DMS 273 treated with DMSO at 0.1 percent for 48 hours (cell line): ENCODE measurements at places on chromosomes 1 and 21.

DNA sequence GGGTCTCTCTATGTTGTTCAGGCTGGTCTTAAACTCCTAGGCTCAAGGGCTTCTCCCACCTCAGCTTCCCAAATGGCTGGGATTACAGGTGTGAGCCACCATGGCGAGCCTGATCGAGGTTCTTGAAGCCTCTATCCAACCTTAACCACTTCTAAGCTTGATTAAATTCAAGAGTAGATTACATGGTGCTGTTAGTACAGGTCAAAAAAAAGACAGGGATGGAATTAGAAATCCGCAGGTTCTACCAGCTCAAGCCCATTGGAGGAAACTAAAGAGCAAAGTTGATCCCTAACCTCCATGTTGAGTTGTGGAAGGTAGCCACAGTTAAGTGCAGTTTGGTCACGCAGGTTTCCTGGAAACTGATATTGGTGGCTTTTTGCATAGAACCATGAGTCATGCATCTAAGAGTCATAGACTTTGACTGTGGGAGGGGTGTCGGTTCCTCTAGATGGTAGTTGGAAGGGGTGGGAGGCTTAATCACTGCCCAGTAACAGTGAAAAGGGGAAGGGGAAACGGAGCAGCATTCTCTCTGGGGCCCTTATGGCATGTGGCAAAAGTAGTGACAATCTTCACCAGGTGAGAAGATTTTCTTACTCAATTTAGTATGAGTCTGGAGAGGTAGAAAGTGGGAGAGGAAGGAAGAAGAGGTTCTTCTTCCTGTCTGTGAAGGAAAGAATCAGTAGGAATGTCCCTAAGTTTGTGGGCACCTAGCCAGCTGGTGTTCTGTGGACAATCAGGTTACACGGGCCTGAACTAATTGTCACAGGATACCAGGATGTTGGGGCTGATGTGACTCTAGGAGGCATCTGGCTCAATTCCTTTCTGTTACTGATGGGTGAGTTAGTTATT lies 7.0 kb downstream of the CD53 start:
- DNase-seq: no peak

DNA sequence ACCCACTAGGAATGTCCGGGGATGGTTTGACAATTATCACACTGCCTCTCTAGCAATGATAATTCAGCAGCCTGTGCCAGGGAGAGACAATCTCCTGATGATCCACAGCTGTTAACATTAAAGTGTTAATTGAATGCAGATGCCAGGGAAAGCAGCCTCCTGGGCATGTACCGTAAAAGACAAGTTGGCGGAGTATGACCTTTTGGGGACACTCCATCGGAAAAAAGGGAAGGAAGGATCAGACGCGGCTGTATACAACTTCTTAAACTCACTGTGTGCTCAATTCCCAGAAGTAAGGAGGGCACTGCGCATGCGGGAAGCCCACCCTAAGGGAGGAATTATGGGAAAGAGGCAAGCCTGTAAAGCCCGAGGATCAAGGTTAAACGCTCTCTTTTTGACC lies 62.6 kb downstream of the MAP3K7CL start:
- DNase-seq: no peak

DNA sequence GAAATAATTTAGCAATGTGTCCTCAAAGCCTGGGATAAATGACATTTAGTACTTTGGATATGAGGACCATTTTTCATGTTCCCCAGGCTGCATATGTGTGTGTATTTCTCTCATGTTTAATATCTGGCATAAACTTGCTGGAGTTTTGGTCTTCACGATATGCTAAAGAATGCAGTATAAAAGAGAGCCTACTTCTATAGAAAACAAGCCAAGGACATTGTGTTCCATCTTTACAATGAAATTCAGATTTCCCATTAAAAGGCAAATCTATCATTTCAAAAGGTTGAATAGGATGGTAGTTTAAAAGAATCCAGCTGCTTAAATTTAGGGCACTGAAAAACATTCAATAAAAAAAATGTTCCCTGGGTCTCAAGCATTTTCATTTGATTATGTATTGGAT lies 169.0 kb upstream of the C1orf105 start:
- no peak for DNase-seq

DNA sequence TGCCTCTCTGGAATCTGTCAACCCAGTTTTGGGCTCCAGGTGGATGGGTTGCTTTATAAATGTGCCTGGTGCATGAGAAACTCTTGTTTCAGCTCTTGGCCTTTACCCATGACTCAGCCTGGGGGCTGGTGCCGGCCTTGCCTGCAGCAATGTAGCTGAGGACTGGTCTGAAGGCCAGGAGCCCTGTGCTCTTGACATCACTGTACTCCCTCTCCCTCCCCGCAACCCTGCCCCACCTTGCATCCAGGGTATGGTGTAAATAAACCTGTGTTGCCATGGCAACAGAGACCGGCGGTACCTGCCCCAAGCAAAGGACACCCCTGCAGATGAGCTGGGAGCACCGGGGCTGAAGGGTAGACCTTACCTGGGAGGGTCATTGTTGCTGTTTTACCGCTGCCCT lies 13.3 kb downstream of the FAM151A start:
- DNase-seq: no peak

GRCh38 chr1:224623743-224624333 lies 7.7 kb downstream of the CNIH3 start:
- DNase-seq: no peak

DNA sequence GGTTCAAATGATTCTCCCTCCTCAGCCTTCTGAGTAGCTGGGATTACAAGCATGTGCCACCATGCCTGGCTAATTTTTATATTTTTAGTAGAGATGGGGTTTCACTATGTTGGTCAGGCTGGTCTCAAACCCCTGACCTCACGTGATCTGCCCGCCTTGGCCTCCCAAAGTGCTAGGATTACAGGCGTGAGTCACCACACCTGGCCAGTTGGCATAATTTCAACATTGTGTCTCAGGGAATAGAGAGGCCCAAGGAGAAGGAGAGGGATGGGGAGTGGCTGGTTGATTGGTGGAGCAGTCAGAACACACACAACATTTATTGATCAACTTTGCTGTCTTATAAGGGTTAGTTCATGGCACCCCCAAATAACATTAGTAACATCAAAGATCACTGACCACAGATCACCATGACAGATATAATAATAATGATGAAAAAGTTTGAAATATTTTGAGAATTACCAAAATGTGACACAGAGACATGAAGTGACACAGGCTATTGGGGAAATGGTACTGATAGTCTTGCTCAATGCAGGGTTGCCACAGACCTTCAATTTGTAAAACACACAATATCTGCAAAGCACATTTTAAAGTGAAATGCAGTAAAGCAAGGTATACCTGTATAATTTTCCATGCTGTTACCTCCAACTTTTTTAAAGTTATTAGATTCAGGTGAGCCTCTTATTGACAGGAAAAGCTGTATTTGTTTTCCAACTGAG lies 15.8 kb upstream of the CYB5R1 start:
- no peak for DNase-seq
